ENCODE measurements at places on chromosomes 6 and 20.

GRCh38 chr20:39822667-39823066 is 860.5 kb downstream of the DHX35 start:
- DNase-seq = no peak

DNA sequence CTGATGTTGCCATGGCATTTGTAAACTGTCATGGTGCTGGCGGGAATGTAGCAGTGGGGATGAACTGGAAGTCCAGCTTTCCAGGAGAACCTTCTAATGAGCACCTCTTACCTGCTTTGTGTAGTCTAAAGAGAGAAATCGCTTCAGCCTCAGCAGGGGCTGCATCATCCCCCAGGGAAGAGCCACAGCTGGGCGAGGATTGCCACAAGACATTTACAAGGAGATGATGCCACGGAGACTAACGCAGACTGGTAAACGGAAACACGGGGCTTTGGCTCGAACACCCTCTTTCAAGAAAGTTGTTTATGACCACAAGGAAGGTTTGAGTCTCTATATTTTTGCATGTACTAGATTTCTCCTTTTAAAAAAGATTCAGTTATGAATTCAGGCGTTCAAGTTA is 72.9 kb downstream of the CDH26 start:
- no peak for DNase-seq

- DNase-seq = no peak
Measured at GRCh38 chr6:150069706-150070105, 785 bp upstream of the ULBP3 start.

GRCh38 chr6:154301839-154302752 is 54.5 kb downstream of the IPCEF1 start:
- DNase-seq = no peak

GRCh38 chr6:19876672-19877071 is 39.5 kb downstream of the ID4 start:
- DNase-seq = no peak

DNA sequence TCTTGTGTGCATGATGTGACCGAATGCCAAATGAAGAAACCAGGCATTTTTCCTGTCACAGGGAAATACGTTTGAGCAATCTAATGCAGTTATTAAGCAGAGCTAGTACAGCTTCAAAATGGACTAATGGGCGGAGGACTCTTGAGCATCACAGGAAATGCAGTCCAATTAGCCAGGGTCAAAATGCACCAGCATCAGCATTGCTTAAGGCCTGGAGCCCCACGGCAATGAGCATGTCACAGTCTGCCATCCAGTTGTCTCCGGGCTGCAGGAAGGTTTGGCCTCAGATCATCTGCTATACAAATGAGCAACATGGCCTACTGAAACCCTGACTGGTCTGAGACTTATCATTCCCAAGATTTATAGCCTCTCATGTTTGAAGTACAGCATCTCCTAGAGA is 652.1 kb upstream of the SLC35B3 start:
- DNase-seq = no peak

DNA sequence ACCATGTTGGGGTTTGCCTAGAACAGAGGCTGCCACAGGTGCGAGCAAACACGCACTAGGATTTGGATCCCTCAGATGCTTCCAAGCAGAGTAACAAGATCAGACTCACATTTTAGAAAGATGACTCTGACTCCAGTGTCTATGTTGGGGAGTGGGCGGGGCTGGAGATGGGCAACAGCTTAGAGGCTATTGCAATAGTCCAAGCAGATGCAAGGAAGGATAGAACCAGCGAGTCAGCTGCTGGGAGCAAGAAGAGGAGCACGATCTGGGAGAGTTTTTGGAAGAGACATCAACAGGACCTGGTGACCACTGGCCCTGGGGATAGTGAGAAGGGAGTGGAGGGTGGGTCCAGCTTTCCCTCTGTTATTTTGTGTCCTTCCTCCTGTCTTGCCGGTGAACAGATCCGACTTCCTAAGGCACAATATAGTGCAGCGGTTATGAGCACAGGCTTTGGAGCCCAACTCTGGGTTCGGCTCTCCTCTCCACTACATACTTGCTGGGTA is 52.7 kb downstream of the FGD2 start:
- peak; percentile 53 for DNase-seq

DNA sequence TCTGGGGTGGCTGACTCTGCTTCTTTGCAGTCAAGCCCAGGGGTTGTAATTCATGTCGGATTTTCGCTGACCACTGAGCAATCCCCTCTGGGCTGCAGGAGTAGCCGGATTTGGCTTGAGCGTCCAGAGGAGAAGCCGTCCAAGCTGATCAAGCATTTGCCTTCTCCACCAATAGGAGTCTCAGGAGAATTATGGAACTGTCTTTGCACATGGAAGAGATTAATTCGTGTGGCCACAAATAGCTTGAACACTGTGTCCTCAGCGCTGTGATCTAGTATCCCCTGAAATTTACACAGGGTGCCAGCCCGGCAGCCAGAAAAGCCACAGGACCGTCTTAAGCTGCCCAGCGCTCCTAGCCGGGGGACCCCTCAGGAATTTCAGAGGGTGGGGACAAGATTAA is 37.1 kb downstream of the EYA2 start:
- no peak for DNase-seq

GRCh38 chr20:35563834-35564233 is 22.0 kb downstream of the ERGIC3 start:
- DNase-seq = no peak

DNA sequence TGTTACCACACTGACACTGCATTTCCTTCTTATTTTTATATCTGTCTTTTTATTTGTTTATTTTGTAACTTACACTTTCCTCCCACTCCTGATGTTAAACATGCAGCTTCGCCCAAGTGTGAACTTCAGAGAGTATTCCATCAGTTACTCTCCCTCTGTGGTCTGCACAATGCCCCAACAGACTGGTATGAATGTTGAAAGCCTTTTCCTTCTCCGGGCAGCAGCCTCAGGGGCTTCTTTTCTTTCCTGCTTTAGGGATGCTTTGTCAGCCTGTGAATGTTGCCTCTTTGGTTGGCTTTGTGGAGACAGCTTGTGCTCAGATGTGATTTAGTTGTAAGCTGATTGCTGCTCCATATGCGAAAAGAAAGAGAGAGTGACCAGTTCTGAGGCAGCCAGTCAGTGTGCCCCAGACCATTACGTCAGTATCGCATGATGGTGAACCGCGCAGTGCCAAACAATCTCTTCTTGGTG is 44.0 kb downstream of the SMPDL3A start:
- no peak for DNase-seq

DNA sequence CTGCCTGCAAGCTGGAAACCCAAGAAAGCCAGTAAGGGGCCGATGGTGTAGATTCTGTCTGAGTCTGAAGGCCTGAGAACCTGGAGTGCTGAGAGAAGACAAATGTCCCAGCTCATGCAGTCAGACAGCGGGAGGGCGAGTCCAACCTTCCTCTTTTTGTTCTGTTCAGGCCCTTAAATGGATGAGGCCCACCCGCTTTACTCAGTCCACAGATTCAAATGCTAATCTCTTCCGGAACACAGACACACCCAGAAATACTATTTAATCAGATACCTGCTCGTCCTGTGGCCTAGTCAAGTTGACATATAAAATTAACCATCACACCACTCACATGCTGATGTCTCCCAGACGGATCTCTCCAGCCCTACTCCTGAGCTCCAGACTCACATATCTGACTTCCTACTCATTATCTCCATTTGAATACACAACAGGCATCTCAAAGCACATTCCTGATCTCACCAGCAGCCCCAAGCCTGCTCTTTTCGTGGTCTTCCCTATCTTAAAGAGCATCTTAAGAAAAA is 26.7 kb upstream of the SRC start:
- no peak for DNase-seq

- DNase-seq = no peak
Measured at GRCh38 chr6:156630613-156631302, 146.4 kb upstream of the ARID1B start.

DNA sequence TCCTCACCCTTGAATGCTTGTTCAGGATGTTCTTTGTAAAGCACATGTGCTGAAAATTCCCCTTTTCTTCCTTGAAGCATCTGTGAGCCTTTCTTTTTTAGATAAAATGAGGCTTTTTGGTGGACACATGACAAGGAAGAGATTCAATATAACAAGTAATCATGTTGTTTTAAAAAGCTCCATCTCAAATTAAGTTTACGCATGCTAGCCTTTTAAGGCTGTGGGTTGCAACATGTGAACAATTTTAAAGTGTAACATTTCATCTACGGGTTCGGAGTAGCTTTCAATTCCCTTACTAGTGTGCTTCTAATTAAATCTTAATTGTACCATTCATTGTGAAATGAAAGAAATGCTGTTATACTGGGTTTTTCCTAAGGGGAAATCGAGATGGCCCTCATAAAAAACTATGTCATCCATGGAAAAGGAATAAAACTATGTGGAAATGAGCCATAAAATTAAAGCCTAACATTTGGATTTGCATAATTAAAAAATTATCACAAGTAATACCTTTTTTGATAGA is 19.3 kb upstream of the OSTM1 start:
- no peak for DNase-seq

DNA sequence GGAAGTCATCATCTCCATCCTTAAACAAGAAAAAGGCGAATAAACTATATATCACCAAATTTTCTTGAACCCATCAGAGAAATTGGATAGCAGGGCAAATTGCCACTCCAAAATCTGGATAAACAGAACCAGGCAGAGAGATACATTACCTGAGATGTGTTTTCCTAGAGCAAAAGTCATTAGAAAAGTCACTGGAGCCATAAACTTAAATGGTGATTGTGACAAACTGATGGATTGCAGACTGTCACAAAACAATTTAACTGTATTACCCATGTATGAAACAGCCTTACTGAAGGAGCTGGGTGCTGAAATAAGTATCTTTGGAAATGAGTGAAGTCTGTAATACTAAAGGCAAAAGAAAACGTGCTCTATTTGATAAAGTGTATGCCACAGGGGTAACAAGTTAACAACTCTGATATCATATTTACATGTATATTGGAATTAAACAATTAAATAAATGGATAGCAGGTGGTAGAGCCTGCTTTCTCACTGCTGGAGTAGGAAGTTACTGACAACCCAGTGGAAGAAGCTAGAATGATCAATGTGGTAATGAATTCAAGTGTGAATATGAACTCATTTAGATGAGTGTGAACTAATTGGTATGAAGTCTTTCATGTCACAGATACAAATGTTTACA is 186.9 kb downstream of the LMBRD1 start:
- DNase-seq = no peak

DNA sequence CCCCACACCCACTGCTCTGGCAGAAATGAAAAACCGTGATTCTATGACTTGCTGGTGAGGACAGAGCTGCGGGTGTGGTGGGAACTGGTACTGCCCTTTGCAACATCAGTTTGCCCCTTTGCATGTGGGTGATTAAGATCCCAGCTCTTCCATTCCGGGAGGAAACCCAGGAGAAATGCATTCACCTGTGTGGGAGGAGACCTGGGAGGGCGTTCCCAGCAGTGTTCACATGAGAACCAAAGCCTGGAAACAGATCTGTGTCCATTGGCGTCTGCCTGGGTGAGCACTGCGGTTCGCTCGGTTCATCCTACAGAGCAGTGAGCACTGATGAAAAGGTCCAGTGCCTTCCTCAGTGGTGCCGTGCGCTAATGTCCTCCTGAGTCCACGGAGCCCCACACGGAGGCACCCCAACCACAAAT is 89.7 kb downstream of the SMOC2 start:
- DNase-seq = no peak

GRCh38 chr6:158475344-158476302 is 84.3 kb upstream of the TMEM181 start:
- no peak for DNase-seq

DNA sequence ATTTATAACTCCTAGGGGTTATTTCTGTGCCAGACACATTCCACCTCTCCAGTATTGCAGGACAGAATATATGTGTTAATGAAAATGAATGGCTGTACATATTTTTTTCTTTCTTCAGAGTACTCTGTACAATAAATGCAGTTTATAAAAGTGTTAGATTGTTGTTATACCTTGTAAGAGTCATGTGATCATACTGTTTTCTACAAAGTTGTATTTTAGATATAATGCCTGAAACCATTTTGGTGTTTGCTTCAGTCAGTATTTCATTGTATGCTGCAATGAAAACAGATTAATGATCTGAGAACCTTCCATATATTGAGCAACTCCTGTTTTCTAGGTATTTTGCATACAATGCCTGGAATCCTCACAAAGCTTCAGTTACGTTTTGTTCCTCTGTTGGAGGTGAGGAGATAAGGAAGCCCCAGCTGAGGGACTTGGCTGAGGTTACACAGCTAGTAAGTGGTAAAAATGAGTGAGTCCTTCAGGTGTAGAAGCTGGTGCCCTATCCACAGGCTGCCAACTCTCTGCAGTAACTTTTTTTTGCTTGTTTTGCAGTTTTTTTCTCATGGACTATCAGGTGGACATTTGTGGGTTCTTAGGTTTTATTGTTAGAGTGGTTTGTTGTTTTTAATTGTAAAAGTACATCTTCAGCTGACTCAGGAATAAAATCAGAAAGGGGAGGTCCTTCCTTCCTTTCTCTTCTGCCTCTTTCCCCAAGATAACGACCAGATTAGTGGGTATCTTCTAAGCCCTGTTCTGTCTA is 11.6 kb downstream of the PDCD2 start:
- no peak for DNase-seq

- no peak for DNase-seq
Measured at GRCh38 chr6:6736791-6737654, 148.5 kb downstream of the LY86 start.

- peak; percentile 16 for DNase-seq
Measured at GRCh38 chr6:155738602-155739105, 283.0 kb upstream of the NOX3 start.

- no peak for DNase-seq
Measured at GRCh38 chr6:81892891-81893290, 140.4 kb upstream of the TENT5A start.

- DNase-seq = no peak
Measured at GRCh38 chr20:63009988-63010769, 3.4 kb upstream of the BHLHE23 start.

DNA sequence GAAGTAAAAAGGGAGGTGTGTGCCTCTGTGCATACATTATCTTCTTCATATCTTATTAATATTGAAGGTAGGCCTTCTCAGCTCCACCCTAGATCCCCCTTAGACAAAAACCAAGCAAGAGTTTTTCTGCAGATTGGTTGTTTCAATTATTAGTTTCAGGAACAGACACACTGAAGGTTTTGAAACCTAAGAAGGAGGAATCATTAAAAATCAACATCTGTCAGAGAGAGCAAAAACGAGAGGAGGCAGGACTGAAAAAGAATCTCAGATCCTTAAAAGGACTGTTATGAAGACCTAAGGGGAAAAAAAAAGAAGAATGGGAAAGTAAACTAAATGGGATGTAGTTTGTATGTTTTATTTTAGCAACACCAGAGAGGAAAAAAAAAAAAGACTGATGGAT is 560.8 kb upstream of the JAG1 start:
- DNase-seq = no peak

- DNase-seq = no peak
Measured at GRCh38 chr6:129138739-129139405, 255.9 kb downstream of the LAMA2 start.

- no peak for DNase-seq
Measured at GRCh38 chr20:5686384-5687105, 63.7 kb upstream of the SHLD1 start.

- DNase-seq = no peak
Measured at GRCh38 chr6:24856901-24857670, 58.4 kb upstream of the ARMH2 start.

- no peak for DNase-seq
Measured at GRCh38 chr6:36753671-36754405, 56.2 kb downstream of the RAB44 start.
